ENCODE measurements at places on chromosomes 2 and 18.

GRCh38 chr2:232941912-232942594, 71.0 kb downstream of the NGEF start:
- DNase-seq = no peak

DNA sequence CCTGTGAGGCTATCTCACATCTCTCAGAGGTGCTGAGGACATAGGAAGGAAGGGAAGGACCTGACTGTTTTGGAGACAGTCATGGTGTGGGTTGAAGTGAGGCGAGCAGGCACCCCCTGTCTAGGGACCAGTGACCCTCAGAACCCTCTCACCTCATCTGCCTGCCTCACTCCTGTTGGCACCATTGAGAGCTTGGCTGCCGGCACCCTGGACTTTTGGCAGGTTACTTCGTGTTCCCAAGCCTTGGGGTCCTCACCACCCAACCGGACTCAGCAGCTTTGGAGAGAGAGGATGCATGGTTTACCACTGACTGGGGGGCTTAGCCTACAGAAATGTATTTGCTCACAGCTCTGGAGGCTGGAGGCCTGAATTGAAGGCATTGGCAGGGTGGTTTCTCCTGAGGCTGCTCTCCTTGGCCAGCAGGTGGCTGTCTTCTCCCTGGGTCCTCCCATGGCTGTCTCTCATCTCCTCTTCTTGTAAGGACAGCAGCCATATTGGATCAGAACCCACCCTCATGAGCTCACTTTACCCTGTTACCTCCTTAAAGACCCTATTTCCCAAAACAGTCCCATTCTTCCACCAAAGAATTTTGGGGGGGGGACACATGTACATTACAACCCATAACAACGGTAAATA, 142.0 kb downstream of the TSN start:
- no peak for DNase-seq

GRCh38 chr2:165877565-165878550, 75.7 kb downstream of the TTC21B start:
- DNase-seq = no peak

DNA sequence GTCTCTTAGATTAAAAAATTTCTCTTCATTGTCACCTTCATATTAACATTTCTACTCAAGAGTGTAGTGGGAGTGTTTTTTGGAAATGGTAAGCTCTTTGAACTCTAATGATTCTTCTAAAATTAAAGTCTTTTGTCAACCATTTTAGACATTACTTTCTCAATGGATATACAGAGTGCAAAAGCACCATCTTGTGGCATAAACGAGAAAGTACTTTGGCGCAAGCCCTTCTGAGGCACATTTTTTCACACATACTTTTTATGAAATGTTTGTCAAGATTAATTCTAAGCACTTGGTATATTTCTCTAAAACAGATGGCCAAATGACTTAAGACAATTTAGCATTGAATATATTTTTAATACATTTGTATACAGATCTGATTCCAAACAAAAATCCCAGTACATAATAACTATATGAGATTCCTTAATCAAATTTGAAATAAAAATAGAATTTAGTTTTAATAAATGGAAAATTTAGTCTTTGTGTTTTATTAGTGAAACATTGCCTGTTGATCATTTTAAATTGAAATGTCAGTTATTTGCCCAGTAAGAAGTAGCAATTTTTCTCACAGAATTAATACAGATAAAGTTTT, 63.3 kb upstream of the GALNT5 start:
- DNase-seq = peak; percentile 32

GRCh38 chr2:236865052-236865451, 220.6 kb upstream of the COPS8 start:
- no peak for DNase-seq

DNA sequence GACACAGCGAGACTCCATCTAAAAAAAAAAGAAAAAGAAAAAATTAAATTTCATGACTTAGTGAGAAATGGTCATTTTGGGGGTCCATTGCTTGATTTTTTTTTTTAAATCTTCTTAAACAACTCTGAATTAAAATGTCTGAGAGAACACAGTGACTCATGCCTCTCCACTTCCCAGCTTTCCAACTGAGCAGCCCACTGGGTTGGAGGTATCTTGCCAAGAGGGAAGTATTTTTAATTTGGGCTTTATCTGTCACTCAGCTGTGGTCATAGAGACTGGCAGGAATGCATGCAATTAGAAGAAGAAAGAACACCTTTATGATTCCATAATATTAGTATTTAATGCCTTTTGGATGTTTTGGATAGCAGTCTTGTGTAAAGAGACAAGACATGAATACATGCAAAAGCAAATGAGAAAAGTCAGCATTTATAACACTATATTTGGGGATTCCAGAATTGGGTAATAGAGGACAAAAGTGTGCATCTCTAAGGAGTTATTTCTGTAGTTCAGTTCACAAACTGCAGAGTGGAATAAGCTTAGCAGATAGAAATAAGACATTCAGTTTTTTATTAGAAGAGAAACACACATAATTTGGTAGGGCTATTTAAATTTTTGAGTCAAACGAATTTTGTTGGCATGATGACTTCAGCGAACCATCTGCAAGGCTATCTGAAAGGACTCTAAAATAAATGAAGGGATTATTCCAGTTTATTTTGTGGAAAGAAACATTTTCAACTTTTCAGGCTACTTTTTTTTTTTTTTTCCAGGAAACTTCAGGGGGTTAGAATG, 254.8 kb downstream of the TGIF1 start:
- no peak for DNase-seq

DNA sequence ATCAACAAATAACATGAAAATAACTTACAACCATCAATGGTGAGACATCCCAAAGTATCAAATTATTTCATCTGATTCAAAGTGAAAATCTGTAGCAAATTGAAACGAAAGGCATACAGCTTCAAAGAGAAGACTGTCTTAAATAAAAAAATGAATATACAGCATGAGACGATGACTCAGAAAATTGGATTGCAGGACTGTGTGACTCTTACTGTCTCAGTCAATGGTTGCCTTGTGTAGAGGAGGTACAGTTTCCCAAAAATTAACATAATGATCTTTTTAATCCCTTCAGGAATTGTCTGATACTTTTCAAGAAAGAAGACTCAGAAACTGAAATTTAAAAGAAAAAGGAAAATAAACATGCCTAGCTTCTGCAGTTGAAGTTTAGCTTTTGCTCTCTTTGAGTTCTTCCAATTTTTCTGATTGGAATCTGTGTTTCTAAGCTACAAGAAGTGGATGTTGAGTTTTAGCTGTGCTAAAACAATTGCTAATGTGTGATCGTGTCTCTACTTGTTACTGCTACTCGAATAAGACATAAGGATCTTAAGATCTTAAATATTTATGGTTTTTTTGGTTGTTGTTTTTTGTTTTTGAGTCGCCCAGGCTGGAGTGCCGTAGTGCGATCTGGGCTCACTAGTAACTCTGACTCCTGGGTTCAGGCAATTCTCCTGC, 41.1 kb upstream of the EPB41L3 start:
- DNase-seq = no peak

- no peak for DNase-seq
Measured at GRCh38 chr2:105872142-105872728, 127.5 kb downstream of the NCK2 start.

DNA sequence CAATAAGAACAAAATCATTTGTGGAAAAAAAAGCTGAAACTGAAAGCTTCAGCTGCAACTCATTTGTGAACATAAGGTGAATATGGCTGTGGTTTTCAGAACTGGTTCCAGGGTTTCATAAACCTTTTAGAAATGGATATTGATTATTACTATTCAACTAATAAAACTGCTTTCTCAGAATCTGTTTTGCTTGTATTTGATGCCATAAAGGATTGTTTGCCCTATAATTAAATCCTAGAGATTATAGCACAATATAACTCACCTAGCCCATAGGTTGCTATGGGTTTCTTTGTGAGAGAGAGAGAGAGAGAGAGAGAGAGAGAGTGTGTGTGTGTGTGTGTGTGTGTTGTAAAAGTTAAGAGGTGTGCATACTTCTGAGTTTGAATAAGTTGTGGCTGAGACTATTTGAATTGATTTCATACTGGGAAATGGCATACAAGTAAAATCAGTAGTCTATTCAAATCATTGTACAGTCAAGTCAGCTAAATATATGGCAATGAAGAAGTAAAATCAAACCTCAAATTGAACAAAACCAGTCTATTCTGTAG, 339.2 kb downstream of the ARHGAP15 start:
- DNase-seq = no peak

DNA sequence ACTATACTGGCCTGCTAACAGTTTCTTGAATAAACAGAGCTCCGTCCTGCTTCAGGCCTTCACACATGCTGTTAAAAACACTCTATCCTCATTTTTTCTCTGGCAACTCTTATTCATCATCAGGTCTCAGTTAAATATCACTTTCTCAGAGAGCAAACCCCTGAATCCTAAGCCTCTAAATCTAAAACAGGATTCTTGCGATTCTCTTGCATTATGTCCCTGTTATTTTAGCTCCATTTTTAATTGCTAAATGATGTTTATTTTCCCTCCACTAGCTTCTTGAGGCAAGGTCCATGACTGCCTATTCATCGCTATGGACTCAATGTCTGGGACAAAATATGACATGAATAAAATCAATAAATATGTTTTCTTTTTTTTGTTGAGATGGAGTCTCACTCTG, 190.7 kb upstream of the SMAD7 start:
- no peak for DNase-seq

GRCh38 chr18:61856678-61857077, 36.1 kb downstream of the RNF152 start:
- peak; percentile 5 for DNase-seq

DNA sequence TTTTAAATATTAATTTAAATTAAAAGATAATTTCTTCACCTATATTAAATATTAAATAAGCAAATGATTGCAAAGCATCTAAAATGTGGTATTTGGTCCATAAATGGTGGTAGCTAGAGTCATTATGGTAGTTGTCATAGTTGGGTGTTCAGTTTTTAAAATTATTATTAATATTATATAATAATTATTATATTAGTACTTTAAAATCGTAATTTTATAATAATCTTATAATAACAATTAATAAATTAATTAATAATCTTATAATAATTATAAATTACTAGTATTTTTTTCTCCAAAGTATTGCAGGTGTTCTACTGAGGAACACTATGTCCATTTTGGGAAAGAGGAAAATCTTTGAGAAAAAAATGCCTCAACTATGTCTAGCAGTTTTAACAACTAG, 835.5 kb upstream of the GCFC2 start:
- no peak for DNase-seq

GRCh38 chr2:95307036-95307435, 9.9 kb downstream of the KCNIP3 start:
- no peak for DNase-seq

GRCh38 chr2:38981670-38982357, 92.1 kb downstream of the ARHGEF33 start:
- no peak for DNase-seq

DNA sequence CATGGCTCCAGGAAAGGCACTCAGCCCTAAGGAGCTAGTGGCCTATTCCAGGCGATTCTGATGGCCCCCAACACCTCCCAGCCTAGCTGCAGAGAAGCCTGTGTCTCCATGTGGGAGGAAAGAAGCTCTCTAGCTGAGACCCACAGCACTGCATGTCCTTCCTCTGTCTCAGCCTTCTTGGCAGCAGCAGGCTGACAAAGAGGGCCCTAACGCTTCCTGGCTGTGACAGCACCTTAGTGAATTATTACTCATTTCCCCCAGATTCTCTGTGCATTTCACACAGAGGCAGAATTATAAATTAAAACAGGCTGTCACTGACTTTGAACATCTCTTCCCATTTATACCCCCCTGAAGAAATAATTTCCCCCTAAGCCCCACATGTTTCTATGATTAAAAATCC, 206.8 kb downstream of the CLIP4 start:
- no peak for DNase-seq

GRCh38 chr2:197613509-197613987, 61.8 kb downstream of the RFTN2 start:
- DNase-seq = no peak

DNA sequence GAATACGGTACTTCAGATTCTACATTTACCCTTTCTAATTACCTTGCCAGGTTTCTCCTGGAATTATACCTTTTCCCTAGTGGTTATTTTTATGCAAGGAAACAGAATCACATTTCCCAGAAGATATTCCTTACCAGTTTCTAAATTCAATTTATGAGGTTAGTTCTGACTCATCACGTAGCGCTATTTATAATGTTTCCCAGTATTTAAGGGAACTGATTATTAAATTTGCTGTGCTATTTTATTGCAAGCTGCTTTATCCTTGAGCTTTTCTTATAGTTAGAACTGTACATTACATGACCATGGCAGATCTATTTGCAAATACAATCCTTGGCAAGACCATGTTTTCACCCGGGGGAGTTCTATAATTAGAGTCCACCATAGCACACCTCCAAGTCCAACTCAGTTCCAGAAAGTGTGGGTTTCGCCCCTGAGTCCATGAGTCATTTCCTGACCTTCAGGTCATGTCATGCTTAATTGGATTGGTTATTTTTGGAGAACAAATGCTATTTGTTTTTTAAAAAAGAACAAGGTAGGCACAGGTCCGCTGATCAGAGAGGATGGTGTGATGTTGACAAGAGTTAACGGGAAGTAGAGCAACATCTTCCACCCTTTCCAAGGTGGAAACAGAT, 126.6 kb downstream of the ZNF532 start:
- DNase-seq = no peak

DNA sequence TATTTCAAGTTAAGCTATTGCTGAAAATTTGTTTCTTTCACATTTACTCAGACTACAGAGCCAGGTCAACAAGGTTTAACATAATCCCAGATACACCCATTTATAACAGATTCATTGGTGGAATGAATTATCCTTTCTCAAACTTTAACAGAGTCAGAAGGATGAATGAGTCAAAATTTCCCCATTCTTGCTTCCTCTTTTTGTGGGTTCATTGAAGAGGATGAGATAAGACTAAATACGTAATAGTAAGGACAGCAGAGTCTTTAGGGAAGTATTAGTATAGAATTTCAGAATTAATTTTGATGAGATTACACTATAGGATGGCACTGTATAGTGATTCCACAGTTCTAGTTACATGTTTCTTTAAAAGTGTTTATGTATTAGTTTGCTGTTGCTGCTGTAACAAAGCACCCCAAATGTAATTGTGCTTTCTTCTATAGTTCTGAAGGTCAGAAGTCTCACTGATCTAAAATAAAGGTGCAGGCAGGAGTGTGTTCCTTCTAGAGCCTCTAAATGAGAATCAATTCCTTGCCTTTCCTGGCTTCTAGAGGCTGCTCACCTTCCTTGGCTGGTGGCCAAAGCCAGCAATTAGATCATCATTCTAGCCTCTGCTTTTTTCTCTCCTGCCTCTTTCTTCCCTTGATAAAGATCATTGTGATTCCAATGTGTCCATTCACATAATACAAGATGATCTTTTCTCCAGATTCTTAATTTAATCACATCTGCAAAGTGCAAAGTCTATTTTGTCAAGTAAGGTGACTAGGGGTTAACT, 309.3 kb upstream of the PIK3C3 start:
- peak; percentile 16 for DNase-seq

DNA sequence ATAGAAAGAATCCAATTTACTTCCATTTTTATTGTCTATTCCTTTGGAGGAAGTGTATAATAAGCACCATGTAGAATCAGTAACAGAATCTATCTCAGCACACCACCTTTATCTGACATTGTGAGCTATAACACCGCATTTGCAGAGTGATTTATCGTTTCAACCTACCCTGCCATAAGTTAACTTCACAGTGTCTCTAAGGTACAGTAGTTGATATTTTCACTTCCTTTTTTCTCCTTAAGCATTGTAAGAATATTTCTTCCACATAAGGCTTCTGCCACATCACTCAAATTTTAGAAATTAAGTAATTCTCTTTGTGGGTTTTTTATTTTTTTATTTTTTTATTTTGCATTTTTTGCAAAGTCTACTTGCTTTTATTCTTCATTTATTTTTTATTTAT, 107.1 kb downstream of the TMX3 start:
- no peak for DNase-seq

GRCh38 chr2:133171393-133172004, 396.8 kb downstream of the NCKAP5 start:
- peak; percentile 33 for DNase-seq

All from NCI-H1105 (cell line).